Colonic mucosa (tissue), 4 donors: ENCODE measurements at places on chromosomes 6 and 20. TPM values are rescaled to one million over a fixed set of nuclear protein-coding genes. Genes with fewer than 3 reads are reported as not detected.

The C20orf202 gene
- total RNA-seq: 0.19 TPM

DNA sequence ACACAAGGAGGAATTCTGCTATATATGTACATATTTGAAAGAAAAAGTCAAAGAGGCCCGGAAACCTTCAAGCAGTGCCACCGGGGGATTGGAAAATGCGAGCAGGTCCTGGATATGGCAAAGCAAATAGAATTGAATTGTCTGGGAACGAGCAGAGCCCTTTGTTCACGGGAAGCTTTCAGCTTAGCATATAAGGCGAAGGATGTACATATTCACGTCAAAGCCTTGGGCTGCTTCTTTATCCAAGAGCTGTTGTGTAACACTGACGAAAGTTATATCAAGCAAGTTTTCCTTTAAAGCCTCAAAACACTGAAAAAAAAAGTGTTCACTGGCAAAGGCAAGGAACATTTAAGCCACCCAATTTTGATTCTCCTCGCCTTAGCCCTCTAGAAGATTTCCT, 171.0 kb downstream of the GPX5 start:
- DNase-seq: no peak

GRCh38 chr20:49867453-49868215, 47.7 kb downstream of the SPATA2 start:
- no peak for DNase-seq

The TRIM26 gene
- total RNA-seq: 53.5 TPM

DNA sequence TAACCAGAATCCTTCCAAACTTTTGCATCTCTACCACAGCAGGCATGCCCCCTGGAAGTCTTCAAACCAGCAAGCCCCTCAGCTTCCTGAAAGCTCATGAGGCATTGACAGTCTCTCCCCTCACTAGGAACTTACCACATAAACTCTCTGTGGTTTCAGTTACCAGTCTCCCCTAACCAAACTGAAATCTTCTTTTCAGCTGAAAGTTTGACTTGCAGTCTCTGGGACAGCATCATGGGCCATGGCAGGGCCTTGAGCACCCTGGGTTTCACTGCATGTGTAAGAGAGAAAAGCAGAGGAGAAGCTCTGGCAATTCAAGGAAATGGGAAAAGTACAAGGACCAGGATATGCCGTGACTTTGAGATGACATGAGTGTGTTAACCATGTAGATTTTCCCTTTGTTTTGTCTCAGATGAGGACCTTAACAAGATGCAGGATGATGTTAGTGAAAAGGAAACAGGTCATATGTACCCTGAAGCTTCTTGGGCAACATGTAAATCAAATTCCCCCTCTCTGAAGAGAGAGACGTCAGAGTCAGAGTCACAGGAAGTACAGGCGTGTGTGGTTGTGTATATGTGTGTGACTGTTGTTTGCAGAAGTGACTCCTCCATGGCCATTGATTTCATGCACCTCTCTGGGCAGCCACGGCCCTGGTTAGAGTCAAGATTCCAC, 106.3 kb downstream of the TNFRSF21 start:
- no peak for DNase-seq

The COL9A3 gene
- total RNA-seq: 3.6 TPM

- DNase-seq: no peak
Observed at GRCh38 chr6:44359973-44360372, 17.5 kb downstream of the SPATS1 start.

DNA sequence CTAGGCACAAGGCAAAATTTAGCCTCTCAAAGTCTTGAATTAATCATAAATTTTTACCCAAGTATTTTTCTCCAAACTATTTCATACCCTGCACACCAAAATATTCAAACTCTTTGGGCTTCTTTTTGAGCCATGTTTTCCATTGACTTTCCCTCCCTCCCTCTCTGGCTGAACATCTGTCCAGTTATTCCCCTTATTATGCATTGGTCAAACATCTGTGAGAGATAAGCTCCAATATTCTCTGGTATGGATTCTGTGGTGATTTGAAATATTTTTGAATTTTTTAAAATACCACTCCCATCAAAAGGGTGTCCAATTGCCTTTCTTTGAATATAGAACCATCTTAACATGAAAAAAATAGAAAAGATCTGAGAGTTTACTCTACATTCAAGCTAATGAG, 244.2 kb downstream of the RFPL4B start:
- DNase-seq: no peak

- DNase-seq: no peak
Observed at GRCh38 chr6:106613590-106613989, 15.7 kb downstream of the RTN4IP1 start.

GRCh38 chr6:163679753-163680152, 265.2 kb downstream of the QKI start:
- no peak for DNase-seq

- DNase-seq: no peak
Observed at GRCh38 chr20:35975576-35976373, 7.4 kb downstream of the CNBD2 start.

DNA sequence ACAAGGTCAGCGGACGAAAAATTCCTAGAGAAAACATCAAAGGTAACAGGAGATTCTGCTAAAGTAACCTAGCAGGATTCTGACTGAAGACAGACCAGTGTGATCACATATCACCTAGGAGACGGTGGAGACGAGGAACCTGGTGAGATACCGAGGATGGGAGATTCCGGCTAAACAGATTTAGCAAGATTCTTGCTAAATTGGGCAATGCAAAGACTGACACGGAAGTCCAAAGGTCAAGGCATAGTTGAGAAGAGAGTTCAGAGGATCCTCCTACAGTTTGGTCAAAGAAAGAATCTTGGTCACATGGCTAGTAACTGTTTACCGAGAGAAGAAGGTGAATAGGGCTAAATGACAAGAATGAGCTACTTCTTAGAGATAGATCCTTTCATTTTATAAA, 61.1 kb downstream of the TMEM170B start:
- DNase-seq: no peak

The MICA gene
- 15.0 TPM for total RNA-seq

GRCh38 chr6:134081506-134081905, 29.1 kb upstream of the SLC2A12 start:
- DNase-seq: no peak

The PLN gene
- total RNA-seq: 1.3 TPM

The CNBD2 gene
- 4.7 TPM for total RNA-seq

The BANF2 gene
- not detected for total RNA-seq

GRCh38 chr20:3199976-3200755, 4.3 kb downstream of the DDRGK1 start:
- no peak for DNase-seq

GRCh38 chr6:46583081-46583480, 69.5 kb downstream of the CYP39A1 start:
- no peak for DNase-seq

The LGSN gene
- 13.2 TPM for total RNA-seq

The CASP8AP2 gene
- 13.4 TPM for total RNA-seq

The IMPG1 gene
- not detected for total RNA-seq

GRCh38 chr6:89787660-89788328, 31.8 kb downstream of the MDN1 start:
- DNase-seq: no peak

GRCh38 chr20:22768266-22769178, 184.2 kb upstream of the FOXA2 start:
- DNase-seq: no peak

DNA sequence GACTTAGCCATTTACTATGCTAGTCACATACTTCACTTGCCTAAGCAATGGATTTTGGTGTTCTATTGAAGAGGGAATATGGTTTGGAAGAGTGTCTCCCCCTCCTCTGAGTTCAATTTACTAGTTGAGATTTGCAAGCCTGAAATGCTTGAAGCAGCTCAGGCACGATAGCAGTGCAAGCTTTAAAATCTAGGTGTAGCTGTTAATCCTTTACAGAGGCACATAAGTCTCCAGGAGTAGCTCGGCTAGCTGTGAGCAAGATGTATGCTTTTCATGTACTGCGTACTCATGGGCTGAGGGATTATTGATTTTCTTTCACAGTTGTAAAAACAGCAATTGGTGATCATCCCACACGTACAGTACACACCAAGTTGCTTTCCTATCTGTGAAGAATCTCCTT, 726 bp downstream of the FLRT3 start:
- DNase-seq: no peak

GRCh38 chr6:133778414-133779130, 110.3 kb upstream of the TCF21 start:
- no peak for DNase-seq

DNA sequence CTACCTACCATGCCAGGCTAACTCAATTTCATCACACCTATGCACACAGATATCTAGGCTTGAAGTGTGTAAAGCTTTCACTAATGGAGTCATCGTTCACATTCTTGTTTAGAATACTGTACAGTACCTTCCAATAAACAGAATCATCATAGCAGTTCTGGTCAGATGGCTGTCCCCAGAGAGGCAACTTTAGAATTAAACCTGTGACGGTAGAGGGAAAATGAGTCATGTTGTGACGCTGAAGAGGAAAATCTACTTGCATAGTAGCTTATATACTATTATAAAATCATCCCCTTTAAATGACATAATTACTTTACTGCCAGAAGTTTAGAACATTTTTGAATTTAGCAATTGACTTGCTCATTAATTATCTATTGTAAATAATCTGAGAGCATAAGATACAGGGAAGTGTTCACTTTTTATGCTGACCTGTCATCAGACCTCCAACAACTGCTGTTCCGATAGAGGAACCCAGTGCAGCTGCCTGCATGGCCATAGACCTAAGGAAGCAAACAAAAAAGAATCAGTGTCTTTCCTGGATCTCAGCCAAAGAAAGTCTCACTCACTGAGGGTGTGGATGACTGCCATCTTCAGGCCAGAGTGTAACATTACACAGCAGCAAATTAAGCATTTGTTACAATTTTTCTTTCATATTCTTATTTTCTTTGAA, 29.8 kb downstream of the RHAG start:
- peak; percentile 35 for DNase-seq

- DNase-seq: no peak
Observed at GRCh38 chr6:110053395-110054240, 75.5 kb downstream of the GPR6 start.

The APCDD1L gene
- total RNA-seq: 0.32 TPM

The C2 gene
- 15.2 TPM for total RNA-seq

DNA sequence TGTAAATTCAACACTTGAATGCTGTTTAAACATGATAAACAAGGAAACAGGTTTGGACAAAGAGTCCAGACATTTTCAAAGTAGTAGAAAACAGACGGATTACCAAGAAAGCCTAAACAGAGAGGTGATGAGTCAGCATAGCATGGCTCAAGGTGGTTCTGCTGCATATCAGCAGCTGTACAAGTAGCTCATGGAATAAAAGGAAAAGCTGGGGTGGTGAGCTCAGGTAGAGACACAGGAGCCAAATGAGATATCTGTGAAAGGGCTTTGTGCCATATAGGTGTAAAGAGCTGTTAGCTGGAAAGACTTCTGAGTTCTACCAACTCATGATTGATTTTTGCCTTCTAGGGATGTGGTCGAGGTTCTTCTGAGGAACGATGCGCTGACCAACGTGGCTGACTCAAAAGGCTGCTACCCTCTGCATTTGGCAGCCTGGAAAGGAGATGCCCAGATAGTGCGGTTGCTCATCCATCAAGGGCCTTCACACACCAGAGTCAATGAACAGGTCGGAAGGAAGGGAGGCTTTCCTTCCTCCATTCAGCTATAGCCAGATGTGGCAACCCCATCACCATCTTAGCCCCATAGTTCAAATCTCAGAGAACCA, 80.7 kb downstream of the ANKS1A start:
- DNase-seq: no peak

The PTGIS gene
- total RNA-seq: 0.94 TPM

GRCh38 chr20:63706027-63706695, 1.6 kb downstream of the ARFRP1 start:
- peak; percentile 57 for DNase-seq

- DNase-seq: no peak
Observed at GRCh38 chr20:37397076-37397953, 51.4 kb downstream of the SRC start.

DNA sequence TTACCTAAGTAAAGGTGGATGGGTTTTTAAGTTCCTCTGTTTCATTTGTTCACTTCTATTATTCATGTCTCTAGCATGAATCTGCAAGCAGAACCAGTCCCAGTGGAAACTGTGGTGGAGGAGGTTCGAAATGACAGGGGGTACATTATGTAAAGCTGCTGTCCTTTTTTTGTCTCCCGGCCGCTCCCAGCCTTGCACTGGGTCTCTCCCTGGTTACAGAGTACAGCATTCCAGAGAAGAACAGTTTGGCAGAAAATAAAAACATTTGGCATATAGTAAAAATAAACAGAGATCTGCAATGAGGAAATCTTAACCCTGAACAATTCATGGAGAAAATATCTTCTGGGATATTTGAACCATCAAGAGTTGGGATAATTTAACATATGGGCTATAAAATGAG, 34.6 kb upstream of the TAGAP start:
- DNase-seq: peak; percentile 2

The GRIK2 gene
- total RNA-seq: 0.72 TPM

GRCh38 chr6:128713461-128713860, 169.5 kb upstream of the LAMA2 start:
- DNase-seq: no peak

GRCh38 chr6:134920422-134920821, 29.5 kb downstream of the ALDH8A1 start:
- DNase-seq: no peak

The AURKA gene
- total RNA-seq: 62.4 TPM

DNA sequence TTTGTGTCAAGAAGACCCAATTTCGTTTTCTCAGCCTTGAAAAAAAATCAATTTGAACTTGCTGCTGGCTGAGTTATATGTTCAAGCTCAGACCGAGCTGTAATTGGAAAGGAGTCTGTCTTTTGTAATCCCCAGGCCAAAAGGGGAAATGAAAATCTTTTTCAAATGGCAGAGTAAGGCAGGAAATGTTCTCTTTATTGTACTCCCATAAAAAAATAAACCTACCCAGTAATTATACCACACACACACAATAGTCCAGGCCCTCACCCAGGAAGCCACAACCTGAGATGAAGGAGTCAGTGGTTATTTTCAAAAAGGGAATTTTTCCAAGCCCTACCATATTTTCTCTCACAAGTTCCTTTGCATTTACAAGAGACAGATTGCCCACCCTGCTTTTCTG, 45.3 kb downstream of the CLIC5 start:
- peak; percentile 56 for DNase-seq

- no peak for DNase-seq
Observed at GRCh38 chr20:5996765-5997164, 46.3 kb downstream of the MCM8 start.

The NOTCH4 gene
- 2.9 TPM for total RNA-seq

The NMBR gene
- total RNA-seq: not detected

The FRMD1 gene
- total RNA-seq: 2.3 TPM

- no peak for DNase-seq
Observed at GRCh38 chr20:21529863-21530262, 16.0 kb upstream of the NKX2-2 start.
